Activated T-cell treated with anti-CD3 and anti-CD28 coated beads, Interleukin-2, amount 50 U/mL, for 4 hours (primary cell): ENCODE measurements at places on chromosomes 7 and 10. TPM values are rescaled to one million over a fixed set of nuclear protein-coding genes. Genes with fewer than 3 reads are reported as not detected.

PHF14 gene
- total RNA-seq: 34.4 TPM

KAZALD1 gene
- total RNA-seq: 0.19 TPM

NKX1-2 gene
- total RNA-seq: not detected

PPP1R9A gene
- total RNA-seq: 0.08 TPM

PPP1R17 gene
- total RNA-seq: not detected

KCND2 gene
- total RNA-seq: not detected

HDAC9 gene
- 3.0 TPM for total RNA-seq

SPRN gene
- not detected for total RNA-seq

TRIM8 gene
- 59.9 TPM for total RNA-seq

AFAP1L2 gene
- 0.33 TPM for total RNA-seq

TMEM273 gene
- total RNA-seq: 96.4 TPM

GIMAP1 gene
- 2.1 TPM for total RNA-seq

GRCh38 chr7:82258181-82258580, 185.4 kb downstream of the CACNA2D1 start:
- DNase-seq: no peak

- DNase-seq: no peak
Measured at GRCh38 chr10:125316436-125316835, 156.1 kb upstream of the CTBP2 start.

- DNase-seq: no peak
Measured at GRCh38 chr7:107690611-107691010, 30.0 kb downstream of the SLC26A4 start.

DNA sequence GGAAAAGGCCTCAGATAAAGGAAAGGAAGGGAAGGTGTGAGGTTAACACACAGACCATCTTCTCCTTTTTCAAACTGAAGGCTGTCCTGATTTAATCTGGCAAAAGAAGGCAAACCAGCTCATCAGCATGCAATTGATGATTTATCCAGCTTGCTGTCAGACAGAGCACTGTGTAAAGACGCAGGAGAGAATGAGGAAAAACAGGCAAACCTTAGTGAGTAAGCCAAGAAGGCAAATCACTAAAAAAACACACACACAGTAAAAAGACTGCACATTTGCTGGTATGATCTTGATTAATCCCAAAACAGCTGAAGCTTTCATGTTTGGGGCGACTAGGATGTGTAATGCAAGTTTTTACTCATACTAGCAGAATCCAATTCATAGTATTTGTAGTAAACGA, 65.8 kb upstream of the SKAP2 start:
- DNase-seq: no peak

- no peak for DNase-seq
Measured at GRCh38 chr7:83643739-83644138, 5.2 kb downstream of the SEMA3E start.

- no peak for DNase-seq
Measured at GRCh38 chr7:77866370-77866769, 67.8 kb downstream of the PHTF2 start.

GRCh38 chr10:121104476-121105111, 253.4 kb downstream of the WDR11 start:
- DNase-seq: no peak

GRCh38 chr10:78247821-78248220, 214.2 kb downstream of the RPS24 start:
- DNase-seq: no peak

DNA sequence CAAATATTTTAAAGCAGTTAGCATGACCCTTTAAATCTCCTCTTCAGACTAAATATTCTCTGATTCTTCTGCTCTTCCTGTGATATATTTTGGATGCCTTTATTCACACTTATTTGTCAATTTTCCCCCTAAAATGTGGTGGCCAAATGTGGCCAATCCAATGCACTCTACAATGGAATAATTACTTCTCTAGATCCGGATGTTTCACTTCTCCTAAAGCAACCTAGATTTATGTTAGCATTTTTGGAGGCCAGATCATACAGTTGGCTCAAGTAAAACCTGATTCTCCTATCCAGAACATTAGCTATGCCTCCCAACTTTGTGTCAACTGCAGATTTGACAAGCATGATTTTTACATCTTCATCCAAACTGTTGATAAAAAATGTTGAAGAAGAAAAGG, 153.7 kb downstream of the CREB5 start:
- DNase-seq: no peak

DNA sequence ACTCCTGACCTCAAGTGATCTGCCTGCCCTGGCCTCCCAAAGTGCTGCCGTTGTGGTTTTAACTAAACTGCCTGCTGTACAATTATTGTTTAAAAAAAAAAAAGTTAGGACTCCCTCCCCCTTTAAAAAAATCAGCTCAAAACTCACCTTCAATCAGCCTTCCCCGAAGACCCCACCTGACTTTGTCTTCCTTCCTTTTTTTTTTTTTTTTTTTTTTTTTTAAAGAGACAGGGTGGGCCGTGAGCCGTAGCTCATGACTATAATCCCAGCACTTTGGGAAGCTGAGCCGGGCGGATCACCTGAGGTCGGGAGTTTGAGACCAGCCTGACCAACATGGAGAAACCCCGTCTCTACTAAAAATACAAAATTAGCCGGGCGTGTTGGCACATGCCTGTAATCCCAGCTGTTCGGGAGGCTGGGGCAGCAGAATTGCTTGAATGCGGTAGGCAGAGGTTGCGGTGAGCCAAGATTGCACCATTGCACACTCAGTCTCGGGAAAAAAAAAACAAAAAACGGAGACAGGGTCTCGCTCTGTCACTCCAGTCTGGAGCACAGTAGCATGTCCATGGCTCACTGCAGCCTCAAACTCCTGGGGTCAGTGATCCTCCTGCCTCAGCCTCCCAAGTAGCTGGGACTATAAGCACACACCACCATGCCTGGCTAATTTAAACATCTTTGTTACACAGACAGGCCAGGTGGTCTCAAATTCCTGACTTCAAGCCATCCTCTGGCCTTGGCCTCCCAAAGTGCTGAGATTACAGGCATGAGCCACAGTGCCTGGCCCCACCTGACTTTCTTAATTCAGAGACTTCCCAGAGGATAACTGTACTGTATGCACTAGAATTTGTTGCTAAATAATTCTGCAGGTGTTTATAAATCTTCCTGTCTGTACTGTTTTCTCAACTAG, 3.2 kb downstream of the FIS1 start:
- DNase-seq: no peak

GRCh38 chr10:71756311-71757191, 16.8 kb downstream of the VSIR start:
- no peak for DNase-seq

DNA sequence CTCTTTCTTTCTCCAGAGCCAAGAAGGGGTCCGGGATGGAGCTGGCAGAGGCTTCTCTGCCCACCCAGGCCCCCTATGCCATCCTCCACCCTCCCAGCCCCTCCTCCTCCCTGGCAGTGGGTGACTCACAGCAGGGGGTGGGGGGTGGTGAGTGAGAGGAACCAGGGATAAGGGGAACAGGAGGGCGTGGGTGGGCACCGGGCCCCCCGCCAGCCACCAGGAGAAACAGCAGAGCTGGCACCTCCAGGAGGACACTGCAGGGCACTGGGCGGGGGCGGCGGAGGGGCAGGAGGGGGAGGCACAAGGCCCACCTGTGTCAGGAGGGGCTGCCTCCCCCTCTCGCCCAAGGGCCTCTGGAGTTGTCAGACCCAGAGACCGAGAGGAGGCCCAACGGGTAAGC, 56.0 kb downstream of the CAMK2B start:
- no peak for DNase-seq

DNA sequence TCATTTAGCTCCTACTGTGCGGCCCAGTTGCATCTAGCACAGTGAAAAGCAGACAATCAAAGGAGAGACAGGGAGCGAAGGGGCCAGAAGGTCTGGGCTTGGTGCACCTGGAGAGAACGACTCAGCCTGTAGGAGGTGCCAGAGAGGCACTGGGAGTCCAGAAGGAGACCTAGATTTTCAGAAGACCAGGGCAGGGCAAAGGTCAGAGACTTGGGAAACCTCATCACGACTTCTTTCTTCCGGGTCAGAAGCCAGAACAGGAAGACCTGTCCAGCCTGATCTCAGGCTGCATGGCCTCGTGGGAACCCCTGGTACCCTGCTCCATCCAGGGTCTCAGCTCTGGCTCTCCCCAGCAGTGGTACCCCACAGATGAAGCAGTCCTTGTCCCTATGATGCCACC, 5.2 kb downstream of the AGAP3 start:
- no peak for DNase-seq

GRCh38 chr7:67847092-67847787, 850.6 kb downstream of the TYW1 start:
- DNase-seq: no peak

- DNase-seq: no peak
Measured at GRCh38 chr7:69791739-69792138, 193.5 kb downstream of the AUTS2 start.

- no peak for DNase-seq
Measured at GRCh38 chr10:6053816-6054631, 8.1 kb downstream of the IL2RA start.

DNA sequence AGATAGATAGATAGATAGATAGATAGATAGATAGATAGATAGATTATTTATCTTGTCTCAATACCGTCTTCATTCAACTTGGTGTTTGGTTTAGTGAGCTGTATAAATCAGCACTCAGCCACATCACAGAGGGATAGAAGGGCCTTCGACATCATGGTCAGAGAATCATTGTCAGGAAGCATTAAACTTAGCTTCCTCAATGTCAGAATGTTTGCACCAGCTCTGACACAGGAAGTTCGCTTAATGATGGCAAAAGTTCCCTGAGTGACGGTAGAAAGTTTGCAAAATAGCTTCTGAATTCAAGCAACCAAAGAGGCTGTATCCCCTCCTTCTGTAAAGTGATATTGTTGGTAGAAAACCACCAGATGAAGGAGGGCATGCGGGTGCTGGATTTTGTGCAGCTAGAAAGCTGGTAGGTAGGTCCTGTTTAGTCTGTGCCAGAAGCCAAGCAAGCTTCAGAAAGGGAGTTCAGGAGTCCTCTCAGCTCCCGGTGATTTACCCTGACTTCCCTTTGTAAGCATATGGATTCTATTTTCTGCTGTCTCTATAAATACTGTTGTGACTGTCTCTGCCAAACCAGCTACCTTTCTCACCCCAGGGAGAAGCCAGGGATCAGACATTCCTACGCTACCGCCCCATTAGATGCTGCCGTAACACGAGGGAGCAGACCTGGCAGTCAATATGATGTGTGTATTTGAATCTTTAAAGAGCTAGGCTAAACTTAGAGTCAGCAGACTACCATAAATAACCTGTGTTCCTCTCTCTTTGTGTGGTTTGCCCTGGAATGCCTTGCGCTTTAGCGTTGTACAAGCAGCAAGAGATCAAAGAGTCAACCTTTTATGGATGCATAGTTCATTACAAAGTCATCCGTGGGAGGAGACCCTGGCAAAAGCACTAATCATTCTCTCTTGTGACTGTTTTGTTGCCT, 200.5 kb upstream of the KIAA1217 start:
- no peak for DNase-seq

DNA sequence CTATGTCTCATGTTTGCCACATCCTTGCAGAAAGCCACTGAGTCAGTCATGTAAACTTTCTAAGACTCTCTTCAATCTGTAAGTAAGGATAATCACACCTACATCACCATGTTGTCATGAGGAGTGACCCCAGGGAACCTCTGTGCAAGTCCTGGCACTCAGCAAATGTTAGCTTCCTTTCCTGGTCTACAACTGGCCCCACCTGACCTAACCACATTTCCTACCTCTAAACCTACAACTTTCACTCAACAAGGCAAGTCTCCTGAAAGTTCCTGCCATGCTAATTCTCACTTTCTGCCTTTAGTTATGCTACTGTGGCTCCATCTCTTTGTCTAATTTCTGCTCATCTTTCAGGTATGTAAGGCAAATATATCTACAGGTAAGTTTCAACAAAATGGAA, 72.3 kb upstream of the SEM1 start:
- DNase-seq: no peak

DNA sequence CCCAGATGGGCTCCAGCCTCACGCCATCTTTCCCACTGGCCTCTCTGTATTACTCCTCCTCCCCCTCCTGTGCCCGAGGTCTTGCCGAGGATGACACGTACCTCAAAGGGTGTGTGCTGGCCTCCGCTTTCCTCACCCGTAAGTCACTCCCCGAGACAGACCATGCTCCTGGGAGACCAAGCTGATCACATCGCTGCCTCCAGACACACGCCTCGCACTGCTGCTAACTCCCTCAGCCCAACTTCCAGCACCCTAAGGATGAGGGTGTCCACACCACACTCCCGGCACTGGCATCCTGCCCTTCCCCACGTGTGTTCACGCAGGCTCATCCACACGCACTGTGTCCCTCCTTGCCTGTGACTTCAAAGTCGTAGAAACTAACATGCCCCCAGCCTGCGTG, 24.0 kb downstream of the MAD1L1 start:
- no peak for DNase-seq

DNA sequence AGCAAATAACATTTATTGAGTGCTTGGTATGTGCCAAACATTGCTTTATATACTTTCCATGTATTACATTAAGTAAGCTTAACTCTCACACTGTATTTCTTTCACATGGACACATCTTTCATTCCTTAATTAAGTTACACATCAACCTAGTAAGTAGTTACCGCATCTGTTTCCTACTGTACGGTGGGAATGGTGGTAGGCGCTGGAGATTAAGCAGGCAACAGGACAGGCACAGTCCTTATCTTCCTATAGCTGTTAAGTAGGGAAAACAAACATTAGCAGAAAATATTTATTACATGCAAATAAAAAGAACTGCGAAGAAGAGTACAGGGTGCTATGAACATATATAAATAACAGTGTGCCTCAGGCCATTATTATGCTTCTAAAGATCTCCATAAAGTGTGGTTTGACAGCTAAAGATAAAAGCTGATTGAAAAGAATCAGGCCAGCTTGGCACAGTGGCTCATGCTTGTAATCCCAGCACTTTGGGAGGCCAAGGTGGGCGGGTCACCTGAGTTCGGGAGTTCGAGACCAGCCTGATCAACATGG, 105.0 kb downstream of the SUGCT start:
- no peak for DNase-seq

GRCh38 chr7:40520986-40521738, 386.4 kb downstream of the SUGCT start:
- DNase-seq: no peak
